ENCODE measurements at places on chromosomes 4 and X.

- no peak for DNase-seq
Observed at GRCh38 chrX:46584736-46585135, 11.2 kb downstream of the CHST7 start.

- peak; percentile 12 for DNase-seq
Observed at GRCh38 chrX:69128588-69128987, 36.7 kb downstream of the PJA1 start.

DNA sequence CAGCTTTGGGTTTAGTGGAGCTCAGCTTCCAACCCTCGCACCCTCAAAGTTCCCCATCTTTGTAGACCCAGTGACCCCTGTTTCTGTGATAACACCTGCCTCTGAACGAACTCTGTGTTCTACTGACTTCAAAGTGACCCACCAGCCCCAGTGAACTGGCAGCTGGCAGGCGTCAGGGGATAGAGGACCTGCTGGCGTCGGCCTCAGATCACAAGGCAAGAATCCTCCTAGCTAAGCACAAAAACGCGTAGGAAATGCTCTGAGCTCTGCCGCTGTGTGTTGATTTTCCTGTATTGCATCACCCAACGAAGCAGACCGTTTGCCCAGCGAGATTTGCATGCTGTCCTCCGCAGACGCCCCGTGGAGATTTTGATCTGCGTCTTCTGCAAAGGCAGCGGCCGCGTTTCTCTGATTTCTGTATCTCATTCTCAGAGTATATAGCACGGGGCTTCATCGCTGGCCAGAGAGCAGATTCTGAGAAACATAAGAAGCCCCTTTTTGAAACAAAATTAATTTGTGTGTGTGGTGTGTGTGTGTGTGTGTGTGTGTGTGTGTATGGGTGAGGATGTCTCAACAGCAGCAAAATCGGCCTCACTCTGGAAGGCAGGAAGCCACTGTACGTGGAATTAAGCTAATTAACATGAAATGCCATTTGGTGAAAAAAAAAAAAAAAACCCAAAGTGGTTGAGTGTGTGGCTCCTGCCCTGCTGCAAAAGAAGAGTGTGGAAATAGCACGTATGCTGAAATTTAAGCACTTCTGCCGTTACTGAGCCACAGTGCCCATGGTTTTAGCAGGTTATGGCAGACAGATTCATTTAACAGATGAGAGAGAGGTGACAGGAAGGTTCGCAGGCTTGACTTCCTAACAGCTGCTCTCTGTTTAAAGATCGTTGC lies 29.2 kb upstream of the ASMTL start:
- no peak for DNase-seq

GRCh38 chr4:169582203-169582602 lies 30.2 kb downstream of the NEK1 start:
- no peak for DNase-seq

DNA sequence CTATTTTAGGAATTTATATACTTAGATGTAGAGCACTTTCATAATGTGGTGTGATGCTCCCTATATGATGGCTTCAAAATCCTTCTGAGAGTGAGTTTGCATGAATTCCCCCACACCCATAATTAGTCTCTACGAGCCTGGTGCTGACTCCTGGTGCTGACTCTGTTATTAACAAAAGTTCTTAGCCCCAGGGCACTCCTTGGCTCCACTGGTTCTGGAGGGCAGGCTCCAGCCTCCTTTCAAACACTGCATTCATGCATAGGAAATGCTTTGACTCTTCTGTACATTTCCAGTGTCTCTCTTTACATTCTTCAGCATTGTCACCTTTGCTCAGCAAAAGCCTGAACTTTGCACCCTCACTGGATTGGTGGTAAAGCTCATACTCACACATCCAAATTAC lies 64.0 kb downstream of the LNX1 start:
- no peak for DNase-seq

- DNase-seq: no peak
Observed at GRCh38 chrX:50082741-50083140, 118.1 kb downstream of the AKAP4 start.

- no peak for DNase-seq
Observed at GRCh38 chr4:74544655-74545361, 99.9 kb downstream of the AREG start.

DNA sequence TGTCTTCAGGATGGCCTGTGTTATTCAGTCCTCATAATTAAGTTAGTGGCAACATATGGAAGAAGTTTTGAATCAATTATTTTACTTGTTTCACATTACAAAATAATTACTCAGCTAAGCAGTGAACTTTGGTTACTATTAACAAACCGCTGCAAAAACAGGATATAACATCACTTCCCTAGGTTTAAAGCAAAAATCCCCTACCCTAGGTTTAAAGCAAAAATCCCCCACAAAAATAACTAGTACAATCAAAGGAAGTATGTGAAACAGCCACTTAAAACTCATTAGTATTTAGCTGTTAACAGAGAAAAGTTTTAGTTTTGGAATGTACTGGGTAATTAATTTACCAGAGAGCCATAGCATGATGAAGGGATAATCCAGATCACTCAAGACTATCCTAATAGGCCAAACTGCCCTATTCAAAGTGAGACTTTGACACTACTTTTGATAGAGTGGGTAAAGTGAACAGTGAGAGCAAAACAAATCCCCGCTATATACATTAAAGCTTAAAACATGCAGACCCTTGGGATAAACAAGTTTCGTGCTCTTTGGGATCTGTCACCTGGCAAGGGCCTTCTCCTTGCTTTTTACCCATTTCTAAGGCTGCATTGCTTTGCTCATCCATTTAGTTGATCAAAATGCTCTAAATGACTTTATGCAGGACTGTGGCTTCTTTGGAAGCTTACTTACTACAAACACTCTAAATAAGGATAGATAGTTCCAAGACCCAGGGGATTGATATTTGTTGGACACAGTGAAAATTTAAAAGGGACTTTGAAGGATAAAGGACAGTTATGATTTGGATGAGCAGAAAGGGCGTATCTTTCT lies 36.4 kb upstream of the GPR174 start:
- DNase-seq: no peak

- no peak for DNase-seq
Observed at GRCh38 chrX:134737061-134737460, 78.8 kb upstream of the PLAC1 start.

GRCh38 chrX:133415276-133416105 lies at the start of gene GPC4:
TSS of gene GPC4 (minus strand) at chrX:133415489. CDS start at chrX:133414965, 524 bp downstream.
- peak; percentile 21 for DNase-seq

DNA sequence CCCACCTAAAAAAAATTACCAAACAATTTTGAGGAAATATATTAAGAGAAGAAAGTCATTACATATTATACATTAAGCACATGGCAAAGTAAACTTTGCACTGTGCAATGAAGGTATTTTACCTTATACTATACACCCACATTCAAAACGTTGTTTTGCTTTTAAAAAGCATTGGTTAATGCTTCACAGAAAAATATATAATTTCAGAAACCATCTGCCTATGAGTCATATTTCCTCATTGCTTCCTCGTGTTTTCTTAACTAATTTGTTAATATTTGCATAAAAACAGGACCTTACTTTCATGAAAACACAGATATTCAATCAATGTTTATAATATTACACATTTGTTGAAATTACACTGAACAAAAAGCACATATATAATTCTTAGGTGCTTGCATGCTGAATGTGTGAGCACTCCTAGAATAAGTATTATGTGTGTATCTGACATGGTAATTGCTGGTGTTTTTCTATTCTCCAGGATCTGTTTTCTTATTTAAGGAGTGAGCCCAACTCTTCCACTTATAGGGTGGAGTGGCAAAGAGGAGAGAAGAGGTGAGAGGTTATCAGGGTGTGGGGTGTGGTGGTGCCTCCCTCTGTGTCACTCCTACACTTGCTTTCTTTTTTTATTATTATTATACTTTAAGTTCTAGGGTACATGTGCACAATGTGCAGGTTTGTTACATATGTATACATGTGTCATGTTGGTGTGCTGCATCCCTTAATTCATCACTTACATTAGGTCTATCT lies 95.1 kb upstream of the IQCM start:
- DNase-seq: no peak

- DNase-seq: peak; percentile 1
Observed at GRCh38 chrX:110407910-110408545, 49.4 kb downstream of the RTL9 start.

GRCh38 chr4:78780093-78780492 lies 3.9 kb downstream of the BMP2K start:
- no peak for DNase-seq

DNA sequence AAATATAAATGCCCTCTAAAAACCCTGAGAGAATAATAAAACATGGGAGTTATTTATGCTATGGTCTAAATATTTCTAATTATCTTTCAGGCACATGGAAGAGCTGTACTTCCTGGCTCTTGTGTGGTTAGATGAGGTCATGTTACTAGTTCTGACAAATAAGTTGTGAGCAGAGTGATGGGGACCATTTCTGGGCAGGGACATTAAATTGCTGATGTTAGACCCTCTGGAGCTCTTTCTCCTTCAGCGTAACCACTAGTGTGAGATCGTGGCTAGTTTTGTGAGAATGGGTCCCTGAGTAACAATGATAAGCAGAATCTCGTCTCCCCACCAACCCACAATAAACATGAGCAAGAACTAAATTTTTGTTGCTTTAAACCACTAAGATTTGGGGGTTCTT lies 108.0 kb downstream of the MAML3 start:
- no peak for DNase-seq

DNA sequence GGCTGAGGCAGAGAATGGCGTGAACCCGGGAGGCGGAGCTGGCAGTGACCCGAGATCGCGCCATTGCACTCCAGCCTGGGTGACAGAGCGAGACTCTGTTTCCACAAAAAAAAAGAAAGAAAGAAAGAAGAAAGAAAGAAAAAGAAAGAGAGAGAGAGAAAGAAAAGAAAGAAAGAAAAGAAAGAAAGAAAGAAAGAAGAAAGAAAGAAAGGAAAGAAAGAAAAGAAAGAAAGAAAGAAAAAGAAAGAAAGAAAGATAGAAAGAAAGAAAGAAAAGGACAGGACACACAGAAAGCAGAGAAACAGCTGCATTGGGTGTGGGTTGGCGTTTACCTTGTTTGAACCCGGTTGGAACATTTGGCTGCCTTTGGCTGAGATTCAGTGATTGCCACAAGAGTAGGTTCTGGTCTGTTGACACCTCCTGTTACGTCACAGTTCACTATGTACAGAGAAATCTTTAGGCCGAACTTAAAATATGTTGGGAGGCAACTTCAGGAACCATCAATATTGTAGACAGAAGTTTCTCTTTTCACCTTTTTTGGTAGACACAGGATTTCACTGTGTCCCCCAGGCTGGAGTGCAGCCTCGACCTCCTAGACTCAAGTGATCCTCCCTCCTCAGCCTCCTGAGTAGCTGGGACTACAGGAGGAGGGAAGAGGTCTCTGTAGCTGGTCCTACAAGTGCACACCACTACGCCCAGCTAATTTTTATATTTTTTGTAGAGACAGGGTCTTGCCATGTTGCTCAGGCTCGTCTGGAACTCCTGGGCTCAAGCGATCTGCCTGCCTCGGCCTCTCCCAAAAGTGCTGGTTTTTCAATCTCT lies 16.3 kb upstream of the PLCXD1 start:
- no peak for DNase-seq

GRCh38 chr4:139873111-139873860 lies 207.7 kb downstream of the MGST2 start:
- DNase-seq: no peak

DNA sequence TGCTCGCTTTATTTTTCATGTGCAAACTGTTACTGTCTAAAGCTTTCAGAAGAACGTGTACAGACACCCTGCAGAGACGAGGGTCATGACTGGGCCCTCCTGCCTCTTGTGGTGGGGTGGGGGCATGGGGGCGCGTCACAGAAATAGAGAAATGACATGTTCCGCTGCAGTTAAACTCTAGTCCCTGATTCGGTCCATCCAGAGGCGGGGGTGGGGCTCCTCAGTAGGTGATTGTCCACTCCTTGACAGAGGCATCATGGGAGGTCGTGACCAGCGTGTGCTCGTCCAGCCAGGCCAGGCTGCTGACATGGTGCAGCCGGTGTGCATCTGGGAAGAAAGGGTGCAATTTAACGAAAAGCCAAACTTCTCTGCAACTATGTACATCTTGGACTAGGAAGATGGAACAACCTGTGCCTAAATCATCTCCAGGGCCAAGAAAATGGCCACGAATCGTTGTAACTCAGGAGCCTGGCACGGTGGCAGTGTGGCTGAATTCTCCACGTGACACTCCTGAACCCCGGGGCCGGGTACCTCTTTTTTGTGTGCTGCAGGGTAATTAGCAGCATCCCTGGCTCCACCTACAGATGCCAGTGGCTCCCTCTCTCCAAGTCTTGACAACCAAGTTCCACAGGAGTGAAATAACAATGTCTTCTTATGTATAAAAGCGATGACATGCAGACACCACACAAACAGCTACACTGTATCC lies 41.3 kb downstream of the WDR1 start:
- DNase-seq: no peak

DNA sequence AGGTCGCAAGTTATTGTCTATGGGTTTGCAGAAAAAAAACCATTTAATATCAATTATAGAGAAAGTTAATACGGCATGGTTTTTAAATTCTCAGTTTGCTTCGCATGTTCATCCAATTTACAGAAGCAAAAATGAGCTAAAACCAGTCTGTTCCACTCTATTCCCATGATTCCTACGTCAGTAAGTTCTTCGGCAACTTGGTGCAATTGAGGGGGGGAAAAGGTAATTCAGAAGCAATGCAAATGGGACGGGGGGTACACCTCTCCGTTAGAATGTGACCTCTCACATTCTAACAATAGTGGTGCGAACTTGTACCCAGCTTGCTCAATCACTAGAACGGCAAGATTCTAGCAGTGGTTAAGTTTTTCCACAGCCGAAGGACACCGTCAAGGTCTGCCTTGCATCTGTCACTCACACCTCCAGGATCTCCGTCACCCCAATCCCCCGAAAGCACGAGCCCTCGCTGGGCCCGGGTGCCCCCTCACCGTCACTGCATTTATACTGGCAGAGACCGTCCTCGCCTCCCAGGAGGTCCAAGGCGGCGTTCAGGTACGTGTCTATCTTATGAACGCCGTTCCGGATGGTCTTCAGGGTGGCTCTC lies 653 bp downstream of the PLA2G12A start:
- DNase-seq: peak; percentile 26

DNA sequence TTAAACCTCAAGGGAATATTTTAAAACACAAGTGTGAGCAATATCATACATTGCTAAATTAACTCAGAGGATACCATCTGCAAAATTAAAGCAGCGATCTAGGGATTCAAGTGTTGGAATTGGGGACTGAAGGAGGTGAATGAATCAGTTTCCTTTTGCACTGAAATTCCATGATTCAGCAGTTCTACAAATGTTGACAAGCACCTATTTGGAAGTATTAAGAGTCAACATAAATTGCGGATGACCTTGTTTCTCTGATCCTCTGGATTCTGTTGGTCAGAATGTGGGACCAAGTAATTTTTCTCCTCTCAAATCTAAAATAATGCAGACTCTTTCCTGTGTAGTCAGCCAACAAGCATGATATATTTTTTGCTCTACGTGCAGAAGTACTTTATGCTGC lies 78.8 kb downstream of the LDB2 start:
- no peak for DNase-seq
